ENCODE measurements at places on chromosomes 2 and 18.

GRCh38 chr2:108428286-108429009, 20.6 kb upstream of the GCC2 start:
- no peak for DNase-seq

DNA sequence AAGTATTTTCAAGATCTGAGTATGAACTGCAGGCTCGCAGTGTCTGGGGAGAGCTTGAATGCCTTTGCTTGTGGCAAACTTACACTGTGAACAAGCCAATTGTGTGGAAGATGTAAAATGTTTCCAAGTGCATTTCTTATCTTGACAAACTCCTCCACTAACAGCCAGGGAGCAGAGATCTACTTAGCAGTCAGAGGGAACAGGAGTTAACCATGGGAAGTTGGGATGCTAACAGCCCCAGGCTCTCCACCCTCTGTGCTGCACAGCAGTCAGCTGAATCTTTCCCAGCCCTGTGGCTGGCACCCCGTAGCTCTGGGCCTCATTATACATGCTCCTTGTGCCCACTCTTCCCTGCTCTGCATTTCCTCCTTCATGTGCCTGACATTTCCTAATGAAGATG, 450.2 kb downstream of the TSN start:
- peak; percentile 2 for DNase-seq

GRCh38 chr18:3803350-3803749, 353.4 kb downstream of the TGIF1 start:
- no peak for DNase-seq

DNA sequence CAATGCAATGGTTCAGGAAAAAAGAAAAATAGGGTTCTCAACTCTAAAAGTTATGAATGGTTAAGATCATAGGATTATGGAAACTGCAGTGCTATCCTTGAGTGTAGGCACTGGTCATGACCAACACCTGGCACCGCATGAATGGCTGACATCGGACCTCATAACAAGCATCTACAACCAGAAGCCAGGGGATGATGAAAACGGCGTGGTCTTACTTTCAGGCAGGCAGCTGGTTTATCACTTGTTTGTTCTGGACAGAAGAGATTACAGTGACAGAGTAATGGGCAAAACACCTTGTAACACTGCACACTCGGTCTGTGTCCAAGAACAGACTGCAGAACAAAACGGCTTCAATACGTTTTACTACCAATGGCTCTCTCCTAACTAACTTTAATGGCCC, 132.8 kb downstream of the STK39 start:
- no peak for DNase-seq

DNA sequence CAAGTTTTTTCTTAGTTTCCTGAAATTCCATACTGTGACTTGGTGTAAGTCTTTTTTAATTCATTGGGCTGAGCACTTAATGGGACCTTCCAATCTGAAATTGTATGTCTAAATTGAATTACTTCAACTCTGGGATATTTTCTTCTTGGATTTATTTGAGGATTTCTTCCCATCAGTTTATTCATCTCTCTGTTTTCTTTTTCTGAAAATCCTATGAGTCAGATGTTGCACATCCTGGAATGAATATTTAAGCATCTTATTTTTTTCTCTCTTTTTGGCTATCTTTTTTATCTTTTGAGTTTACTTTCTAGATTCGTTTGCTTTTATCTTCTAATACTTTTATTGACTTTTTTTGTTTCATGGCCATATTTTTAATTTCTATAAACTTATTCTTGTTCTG, 55.4 kb upstream of the ACYP2 start:
- no peak for DNase-seq

DNA sequence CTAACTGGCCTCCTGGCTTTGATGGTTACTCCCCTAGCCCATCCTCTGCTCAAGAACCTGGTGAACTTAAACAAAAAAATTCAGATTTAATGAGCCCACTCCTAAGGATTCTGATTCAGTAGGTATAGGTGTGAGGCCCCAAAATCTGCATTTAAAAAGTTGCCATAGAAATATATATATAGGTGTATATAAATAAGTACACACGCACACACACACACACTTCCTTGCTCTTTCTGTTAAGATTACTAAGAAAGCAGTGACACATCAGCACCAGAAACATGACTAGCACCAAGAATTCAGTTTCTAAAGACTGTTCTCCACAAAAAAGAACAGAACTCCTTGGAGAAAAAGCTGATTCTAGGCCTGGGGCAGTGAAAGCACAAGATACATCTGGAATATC, 17.8 kb downstream of the EML6 start:
- peak; percentile 1 for DNase-seq

GRCh38 chr18:6069103-6069502, 173.8 kb upstream of the TMEM200C start:
- DNase-seq = no peak

- no peak for DNase-seq
Observed at GRCh38 chr2:58906081-58906645, 665.0 kb upstream of the FANCL start.

- DNase-seq = no peak
Observed at GRCh38 chr2:114170070-114170469, 272.4 kb upstream of the DPP10 start.

DNA sequence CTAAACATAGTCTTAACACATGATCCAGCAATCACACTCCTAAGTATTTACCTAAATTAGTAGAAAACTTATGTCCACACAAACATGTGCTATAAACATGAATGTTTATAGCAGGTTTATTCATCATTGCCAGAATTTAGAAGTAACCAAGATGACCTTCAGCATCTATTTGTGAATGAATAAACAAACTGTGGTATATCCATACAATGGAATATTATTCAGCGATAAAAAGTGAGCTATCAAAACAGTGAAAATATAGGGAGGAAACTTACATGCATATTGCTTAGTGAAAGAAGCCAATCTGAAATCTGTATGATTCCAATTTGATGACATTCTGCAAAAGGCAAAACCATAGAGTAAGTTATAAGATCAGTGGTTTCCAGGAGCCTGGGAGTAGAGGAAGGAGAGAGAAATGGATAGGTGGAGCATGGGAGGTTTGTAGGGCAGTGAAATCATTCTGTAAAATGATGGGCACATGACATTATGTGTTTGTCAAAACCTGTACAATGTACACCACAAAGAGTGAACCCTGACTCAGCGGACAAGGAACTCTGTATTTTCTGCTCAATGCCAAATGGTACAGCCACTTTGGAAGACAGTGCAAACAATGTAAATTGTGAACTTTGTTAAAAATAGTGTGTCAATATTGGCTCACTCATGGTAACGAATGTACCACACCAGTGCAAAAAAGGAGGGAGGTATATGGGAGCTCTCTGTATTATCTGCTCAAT, 61.9 kb upstream of the IGFBP2 start:
- DNase-seq = no peak

DNA sequence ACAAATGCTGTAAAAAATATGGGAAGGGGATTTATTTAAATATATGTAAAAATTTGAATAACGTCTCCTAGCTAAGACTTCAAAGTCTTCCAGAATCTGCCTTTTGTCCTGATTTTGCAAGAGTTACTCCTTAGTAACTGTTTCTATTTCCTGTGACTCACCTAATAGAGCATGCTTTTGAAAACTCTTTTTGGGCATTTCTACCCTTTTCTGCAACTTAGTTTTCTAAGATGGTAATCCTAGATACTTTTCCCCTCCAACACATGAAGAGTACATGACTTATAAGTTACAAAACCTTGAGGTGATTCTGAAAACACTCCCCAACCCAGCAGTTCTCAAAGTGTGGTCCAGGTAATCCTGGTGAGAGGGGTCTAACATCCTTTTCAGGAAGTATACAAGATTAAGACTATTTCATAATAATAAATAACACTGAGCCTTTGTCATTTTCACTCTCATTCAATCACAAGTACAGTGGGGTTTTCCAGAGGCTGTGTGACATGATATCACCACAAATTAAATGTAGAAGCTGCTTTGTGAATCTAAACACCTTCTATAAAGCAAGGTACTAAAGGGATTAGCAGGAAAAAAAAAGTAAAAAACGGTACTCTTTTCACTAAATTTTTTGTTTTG, 31.9 kb downstream of the PPP4R3B start:
- peak; percentile 77 for DNase-seq

- peak; percentile 40 for DNase-seq
Observed at GRCh38 chr2:230866756-230867523, 2.2 kb downstream of the ITM2C start.

DNA sequence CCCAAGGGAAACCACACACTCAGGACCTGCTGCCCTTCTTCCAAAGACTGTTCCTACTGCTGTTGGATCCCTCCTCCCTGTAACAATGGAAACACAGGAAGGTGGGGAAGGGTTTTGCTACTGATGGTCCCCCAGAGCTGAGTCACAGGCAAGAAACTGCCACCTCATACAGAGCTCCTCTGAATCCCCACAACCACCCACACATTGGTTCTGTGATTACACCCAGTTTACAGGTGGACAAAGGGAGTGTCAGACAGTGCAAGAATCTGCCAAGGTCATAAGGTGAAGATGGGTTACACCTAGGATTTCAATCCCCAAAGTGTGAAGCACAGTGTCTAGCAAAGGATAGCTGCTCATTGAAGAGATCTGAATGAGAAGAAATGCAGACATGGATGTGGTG, 141.7 kb upstream of the LMAN1 start:
- DNase-seq = no peak

DNA sequence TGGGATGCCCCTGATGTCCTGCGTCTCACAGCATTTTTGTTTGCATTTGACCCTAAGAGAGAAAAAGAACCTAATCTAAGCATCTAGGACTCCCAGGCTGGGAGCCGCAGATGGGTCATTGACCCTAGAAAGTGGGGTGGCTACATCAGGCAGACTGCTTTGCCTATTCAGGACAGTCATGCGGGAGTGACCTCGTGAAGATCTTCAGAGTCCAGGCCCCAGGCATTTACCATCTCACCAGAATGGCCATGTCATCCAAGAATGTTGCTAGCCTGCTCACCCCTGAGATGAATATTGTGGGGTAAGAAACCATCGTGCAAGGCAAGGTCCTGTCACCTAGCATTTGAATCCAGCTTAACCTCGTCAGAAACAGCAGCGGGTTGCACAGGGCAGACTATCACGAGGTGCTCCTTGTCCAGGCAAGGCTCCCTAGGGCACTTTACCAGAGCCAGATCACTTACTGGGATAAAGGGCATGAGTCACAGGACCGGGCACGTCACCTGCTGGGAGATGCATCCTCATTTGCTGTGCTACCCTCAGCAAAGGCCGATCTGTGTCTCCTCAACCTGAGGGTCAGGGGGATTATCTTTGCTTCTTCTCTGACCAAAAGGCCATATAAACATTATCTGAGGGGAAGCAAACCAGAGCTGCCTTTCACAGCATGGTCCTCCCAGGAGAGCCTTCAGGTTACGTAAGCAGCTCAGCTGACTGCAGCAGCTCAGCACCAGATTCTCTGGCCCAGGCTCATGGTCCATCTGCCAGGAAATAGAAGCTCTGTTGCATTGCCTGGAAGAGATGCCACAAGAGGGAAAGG, 162.3 kb downstream of the ACKR3 start:
- DNase-seq = peak; percentile 53

DNA sequence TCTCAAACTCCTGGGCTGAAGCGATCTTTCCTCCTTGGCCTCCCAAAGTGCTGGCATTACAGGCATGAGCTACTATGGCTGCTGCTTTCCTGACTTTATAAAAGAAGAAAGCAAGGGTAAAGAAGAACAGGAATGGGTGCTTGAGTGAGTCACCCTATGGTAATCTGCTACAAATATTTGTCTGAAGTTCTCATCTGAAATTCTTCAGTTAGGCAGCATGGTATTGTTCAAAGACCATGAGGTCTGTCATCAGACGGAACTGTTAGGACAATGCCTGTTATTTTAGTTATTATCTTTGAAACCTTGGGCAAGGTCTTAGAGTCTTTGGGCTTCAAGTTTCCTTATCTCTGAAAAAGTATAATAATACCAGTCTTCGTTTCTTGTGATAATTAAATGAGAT, 695.8 kb downstream of the RNF144A start:
- DNase-seq = peak; percentile 13

DNA sequence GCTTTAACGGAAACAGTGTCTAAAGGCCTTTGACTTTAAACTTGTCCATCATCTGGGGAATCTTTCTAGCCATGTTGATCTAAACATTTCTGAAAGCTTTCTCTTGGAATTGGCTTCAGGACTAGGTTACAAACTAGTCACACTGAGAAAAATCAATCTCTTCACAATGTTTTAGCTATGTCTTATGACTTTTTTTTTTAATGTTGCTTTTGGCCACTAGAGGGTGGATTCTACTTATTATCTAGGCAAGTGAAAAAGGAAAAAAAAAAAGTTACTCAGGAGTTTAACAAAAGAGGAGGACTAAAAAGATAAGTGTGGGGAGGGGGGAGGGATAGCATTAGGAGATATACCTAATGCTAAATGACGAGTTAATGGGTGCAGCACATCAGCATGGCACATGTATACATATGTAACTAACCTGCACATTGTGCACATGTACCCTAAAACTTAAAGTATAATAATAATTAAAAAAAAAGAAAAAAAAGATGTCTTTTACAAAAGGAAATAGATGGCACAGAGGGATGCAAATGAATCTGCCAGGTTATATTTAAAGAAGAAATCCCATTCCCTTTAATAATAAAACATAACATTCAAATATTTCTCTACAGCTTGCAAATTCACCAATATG, 160.4 kb upstream of the PID1 start:
- peak; percentile 84 for DNase-seq

- DNase-seq = peak; percentile 52
Observed at GRCh38 chr2:222548992-222549391, 106.9 kb downstream of the FARSB start.

DNA sequence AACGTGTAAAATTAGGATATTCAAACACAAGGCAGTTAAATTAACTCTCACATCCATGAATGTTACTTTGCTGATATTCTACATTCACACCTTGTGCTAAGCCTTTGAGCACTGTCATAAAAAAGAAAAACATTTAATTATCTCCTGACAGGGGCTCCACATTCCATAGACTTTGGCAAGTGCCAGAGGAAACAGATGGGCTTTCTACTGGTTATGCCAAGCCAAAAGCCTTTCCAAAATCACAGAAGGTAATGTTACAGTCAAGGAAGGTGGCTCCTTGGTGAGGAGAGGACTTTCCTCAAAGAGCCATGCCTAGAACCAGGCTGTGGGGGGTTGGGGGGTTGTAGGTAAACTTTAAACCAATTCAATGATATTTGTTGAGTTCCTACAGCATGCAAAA, 12.4 kb downstream of the MYO5B start:
- DNase-seq = no peak

DNA sequence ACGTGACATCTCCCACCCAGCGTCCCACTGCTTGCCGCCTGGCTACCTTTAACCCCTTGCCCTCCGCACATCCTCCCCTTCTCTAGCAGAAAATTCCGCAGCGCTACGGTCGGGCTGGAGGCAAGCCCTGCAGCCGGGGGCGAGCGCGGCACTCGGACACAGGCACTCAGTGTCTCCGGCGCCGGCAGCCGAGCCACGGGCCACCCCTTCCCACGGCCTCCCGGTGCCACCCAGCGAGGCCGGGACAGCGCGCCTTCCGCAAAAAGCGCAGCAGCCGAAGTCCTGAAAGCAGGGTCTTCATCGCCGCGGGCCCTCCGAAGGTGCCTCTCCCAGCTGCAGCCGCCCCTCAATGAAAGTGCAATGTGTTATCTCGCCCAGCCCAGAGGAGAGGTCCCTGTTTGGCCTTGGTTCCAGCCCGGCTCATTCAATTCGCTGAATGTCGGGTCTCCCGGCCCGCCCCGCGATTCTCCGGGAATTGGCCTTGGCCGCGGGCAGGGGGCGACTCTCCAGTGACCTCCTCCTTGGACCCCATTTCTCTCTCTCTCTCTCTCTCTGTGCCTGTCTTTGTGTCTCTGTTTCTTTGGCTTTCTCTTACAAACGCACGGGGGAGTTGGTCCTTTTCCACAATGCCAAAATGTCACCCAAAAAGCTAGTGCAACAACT, 1.1 kb downstream of the DLGAP1 start:
- DNase-seq = no peak

- no peak for DNase-seq
Observed at GRCh38 chr18:41449612-41450011, 505.4 kb upstream of the PIK3C3 start.

GRCh38 chr2:36462311-36462935, 106.8 kb downstream of the CRIM1 start:
- DNase-seq = no peak
